OCI-LY7 (cell line): ENCODE measurements at places on chromosomes 3 and 15.
A peak's percentile ranks its signal among the peaks of the same experiment; 100 is the strongest.

DNA sequence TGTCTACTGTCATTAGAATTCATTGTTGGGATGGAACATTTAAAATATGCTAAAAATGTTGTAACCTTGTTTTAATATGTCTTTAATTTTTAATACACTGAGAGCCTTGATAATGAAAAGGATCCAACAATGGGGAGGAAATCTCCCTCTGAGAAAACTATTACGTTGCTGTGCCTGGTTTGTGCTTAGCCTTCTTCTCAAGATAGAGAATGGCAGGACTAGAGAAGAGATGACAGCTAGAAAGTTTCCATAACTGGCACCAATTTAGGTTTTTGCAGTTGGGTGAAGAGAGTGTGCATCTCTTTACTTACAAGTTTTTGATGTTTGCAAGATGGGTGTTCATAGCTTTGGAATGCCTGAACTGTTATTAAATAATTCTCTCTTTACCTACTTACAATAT, 42.6 kb upstream of the NANOGP8 start:
- no peak for DNase-seq

DNA sequence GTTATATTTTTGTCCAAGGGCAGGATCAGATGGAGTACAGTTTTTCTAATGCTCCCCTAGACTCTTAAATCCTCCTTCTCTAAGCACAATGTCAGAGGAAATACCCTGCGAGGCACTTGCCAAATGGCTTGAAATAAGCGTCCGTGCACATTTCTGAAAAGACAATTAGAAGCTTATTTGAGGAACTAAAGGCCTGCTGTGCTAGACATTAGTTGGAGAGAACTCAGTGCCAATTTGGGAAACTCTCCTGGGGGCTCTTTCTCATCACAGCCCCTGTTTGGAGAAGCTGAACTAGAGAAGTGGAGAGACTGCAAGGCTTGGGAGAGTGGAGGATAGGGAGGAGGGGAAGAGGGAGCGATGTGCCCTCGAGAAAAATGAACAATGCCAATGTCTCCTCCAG, 247.6 kb upstream of the C2CD4B start:
- DNase-seq = no peak

DNA sequence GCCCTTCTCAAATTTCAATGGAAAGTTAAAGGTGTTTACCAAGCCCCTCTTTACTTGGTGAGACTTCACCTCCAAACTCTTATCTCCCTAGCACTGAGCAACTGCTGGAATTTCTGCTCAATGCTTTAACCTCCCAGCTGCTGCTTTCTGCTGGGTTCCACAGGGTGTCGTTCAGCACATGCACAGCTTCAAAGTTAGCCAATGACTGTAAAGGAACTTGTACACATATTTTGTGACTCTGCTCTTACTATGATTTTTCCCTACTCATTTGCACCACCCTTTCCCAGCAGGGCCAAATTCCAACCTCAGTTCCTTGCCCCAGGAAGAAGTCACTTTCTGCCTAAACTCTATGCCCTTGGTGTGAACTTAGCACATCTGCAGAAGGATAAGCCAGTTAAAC, 89.7 kb downstream of the ULK4 start:
- no peak for DNase-seq

GRCh38 chr3:173395073-173395411, 2.5 kb upstream of the NLGN1 start:
- DNase-seq = no peak

DNA sequence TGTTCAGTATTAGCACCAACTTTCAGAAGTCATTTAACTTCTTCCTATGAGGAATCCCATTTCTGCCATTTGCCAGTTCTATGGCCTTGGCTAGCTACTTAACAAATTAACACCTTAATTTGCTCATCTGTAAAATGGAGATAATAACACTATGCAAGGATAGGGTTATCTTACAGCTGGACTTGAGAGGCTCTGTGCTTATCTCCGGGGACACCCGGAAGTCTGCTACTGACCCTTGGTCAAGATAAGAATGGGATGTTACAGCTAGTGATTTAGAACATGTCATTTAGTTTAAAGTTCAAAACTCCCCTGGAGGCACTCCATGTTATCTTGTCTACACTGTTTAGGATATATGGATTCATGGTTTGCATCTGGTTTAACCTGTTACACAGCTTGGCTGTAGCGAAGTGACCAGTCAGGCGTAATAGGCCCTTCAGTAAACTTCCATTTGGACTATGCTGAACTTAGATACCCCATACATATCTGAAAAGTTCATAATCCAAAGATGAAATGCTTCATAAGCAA, 156.0 kb upstream of the CD96 start:
- no peak for DNase-seq

DNA sequence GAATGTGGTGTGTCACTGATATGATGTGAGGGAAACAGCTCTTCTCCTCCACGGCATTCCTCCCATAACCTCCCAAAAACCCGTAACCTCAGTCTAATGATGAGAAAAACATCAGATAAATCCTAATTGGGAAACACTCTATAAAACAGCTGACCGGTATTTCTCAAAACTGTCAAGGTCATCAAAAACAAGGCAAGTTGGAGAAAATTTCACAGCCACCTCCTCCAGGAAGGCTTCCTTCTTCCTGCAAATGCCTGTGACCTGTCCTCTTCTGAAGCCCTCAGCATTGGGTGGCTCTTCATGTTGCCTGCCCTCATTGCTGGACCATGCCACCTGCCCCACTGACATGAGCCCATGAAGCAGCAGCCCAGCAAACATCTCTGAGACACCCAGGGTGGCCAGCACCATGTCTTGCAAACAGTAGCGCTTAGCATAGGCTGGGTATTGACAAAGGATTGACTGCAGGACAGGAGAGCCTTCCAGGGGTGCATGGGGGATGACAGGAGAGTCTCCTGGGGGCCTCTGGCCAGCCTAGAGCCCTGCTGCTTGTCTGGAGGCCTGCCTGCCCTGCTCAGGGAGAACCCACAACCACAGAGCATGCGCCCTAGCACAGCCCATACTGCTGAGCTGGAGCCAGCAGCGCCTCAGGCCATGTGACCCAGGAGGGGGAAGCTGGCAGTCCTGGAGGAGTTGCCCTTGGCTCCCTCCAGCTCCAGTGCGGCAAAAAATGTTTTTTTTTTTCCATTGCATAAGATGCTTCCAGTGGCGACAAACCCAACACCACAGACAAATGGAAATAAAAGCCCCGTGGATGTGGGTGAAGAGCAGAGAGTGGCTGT, 49.7 kb downstream of the XXYLT1 start:
- DNase-seq = no peak

DNA sequence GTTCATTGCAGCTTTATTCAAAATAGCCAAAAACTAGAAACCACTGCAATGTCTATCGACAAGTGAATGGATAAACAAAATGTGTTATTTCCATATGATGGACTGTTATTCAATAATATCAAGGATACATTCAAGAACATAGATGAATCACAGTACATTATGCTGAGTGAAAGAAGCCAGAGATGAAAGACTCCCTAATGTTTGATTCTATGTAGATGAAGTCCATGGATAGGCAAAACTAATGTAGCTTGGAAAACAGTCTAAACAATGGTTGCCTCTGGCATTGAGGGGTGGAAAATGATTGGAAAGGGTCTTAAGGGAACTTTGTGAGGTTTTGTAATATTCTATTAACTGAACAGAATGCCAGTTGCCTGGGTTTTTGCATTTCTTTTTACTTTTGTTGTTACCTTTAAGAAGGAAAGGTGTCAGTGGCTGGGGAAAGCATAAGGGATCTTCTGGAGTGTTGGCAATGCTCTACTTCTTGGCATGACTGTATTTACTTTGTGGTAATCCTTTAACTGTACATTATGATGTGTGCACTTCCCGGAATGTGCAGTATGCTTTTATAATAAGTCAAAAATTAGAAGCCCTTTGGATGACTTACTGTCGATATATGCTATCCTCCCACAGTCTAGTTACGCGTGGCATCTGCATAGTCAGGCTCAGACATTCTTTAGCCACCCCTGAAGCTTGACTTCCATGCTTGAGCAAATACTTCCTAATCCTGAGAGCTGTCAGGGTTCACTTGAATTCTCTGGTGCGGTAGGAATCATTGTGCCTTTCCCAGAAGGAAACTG, 20.5 kb upstream of the ATP10A start:
- no peak for DNase-seq

GRCh38 chr15:58201516-58201915, 63.3 kb downstream of the AQP9 start:
- no peak for DNase-seq

DNA sequence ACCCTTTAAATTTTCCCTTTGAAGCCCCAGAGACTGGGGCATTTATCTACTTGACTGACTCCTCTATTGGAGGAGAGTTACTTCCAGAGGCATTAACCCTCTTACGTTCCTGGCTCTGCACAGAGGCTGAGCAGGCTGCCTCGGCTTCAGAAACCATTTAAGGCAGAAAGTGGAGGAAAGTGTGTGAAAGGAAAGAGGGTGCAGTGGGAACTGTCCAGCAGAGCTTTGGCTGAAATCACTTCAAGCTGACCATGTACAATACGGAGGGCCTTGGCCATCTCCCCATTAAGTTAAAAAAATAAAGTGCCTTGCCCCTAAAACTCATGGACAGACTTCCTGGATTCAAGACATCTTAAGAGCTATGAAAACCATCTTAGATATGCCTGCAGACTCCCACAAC, 238.7 kb downstream of the SV2B start:
- no peak for DNase-seq

DNA sequence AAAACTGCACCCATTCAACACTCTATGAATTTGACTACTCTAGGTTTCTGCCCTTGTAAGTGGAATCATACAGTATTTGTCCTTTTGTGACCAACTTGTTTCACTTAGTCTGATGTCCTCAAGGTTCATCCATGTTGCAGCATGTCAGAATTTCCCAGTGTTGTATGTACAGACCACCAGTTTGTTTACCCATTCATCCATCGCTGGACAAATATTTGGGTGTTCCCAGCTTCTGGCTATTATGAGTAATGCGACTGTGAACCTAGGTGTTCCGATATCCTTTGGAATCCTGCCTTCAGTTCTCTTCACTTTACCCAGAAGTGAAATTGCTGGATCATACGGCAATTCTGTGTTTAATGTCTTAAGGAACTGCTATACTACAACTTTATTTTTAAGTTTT, 12.6 kb downstream of the RPL32 start:
- no peak for DNase-seq

DNA sequence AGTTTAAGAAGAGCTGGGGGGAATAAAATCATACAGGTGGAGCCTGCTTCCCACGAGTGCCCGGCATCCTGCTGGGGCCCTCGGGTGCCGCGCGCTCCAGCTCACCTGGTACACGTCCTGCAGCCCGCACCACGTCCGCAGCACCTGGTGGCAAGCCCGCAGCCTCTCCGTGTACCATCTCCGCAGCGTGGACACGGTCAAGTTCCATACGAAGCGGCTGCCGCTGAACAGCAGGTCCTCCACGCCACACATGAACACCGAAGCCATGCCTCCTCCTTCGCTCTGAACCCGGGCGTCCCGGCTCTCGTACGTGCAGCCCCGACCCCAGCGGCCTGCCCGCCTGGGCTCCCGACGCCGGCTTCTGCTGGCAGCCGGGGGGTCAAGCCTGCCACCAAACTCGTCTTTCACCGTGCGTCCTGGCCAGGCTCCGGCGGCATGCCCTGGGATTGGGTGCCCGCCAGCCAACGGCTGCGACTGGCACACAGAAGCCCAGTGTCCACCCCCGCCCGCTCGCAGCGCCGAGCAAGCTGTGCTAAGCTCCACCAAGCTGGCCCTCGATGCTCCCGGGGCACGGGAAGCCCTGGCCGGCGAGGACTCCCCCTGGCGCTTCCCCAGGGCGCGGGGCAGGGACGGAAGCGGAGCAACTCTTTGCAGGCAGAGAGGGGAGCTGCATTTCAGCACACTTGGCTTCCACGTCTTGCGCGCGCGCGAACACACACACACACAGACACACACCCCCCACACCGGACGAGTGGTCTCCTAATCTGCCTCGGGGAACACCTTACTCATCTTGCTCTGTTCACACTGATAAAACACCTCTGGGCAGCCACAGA, at the start of gene FRMD4B:
TSS of gene FRMD4B (minus strand) at position 366 of the 833 bp plus-strand sequence. CDS start at position 267, 99 bp downstream.
- DNase-seq = no peak

DNA sequence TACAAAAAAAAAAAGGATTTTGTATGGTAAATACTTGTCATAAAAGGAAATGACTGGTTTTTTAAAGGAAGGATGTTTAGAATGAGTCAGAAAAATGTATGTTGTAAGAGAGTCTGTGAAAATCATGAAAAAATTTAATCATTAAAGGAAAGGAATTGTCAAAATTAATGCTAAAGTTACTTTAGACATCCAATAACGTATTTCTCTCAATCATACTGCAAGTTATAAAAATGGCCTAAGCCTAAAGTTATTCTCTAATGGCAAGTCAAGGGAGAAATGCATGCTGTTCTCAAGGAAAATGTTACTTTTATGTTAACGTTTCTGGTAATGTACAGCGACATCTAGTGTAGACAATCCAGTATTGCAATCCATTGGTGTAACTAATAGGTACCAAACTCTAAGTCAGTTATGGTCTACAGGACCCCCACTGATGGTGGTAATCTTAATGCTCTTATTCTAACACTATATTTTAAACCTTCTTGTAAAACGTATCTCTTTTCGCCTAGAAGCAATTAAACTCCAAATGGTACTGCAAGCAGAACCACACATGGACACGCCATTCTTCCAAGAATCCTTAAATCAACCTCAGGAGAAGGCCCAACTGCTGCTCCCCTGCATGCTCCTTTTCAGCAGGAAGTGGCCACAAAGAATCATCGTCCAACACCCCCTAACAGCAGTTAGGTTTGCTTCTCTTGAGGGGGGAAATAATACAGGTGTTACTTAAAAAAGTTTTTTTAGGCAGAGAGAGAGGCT, 35.2 kb downstream of the NCEH1 start:
- DNase-seq = peak; percentile 68

DNA sequence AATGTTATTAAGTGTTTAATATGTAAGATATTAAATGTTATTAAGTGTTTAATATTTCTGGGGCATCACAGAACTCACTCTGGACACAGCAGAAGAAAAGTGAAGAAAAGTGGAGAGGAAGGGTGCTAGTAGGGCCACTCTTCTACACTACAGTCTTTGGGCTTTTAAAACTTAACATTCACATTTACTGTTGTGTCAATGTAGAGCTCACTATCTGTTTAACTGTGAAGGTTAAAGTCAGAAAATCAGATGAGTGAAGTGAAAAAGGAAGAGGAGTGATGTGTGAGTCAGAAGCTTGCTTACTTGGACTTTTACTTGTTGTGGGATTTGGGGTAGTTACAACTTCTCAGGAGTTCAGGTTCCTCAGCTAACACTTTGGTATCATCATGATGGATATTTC, 145.3 kb upstream of the DNAJC19 start:
- no peak for DNase-seq

GRCh38 chr15:88738796-88739195, 64.4 kb upstream of the ACAN start:
- no peak for DNase-seq
